AG09319 (cell line): ENCODE measurements at places on chromosomes 5 and 9.

DNA sequence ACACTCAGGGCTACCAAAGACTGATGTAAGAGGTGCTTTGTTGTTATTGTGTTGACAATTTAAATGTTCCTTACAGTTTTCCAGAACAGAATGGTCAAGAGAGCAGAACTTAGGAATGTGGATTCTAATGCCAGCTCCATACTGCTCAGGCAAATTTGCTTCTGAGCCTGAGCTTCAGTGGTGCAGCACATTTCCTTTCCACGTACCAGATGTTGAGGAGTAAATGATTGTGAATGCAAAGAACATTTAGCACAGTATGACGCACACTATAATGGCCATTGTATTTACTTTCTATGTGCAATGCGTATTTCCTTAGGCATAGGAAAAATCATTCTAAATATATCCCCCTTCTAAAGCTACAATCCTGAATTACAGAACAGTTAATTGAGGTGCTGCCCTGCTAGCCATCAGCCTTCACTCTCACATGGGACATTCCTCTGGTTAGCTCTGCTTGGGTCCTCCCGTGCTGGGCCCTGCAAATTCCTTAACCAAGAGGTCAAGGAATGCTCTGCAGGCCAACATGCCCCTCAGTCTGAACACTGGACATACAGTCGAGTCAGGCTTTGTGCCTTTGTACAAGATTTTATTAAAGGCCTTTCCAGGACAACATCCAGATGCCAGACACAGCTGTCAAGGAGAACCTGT is 21.1 kb upstream of the TMEM174 start:
- no peak for DNase-seq

DNA sequence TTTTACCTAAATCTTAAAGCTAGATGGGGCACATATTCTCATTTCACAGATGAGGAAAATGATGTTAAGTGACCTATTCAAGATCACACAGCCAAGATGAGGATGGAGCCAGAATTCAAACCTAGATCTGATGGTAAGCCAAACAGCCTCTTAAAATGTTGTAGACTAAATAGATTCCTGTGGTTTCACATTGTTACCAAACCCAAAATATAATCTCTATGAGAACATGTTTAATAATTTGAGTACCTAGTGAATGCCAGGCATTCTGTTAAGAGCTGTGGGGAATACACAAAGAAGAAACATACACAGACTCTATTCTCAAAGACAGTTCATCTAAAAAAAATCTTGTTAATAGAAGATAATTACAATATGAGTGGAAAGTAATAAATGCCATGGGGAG is 25.2 kb downstream of the HOMER1 start:
- DNase-seq: peak; percentile 10

- DNase-seq: no peak
These were observed 138.4 kb downstream of the MAPKAP1 start for GRCh38 chr9:125568621-125569020.

- no peak for DNase-seq
These were observed 517.8 kb downstream of the CCDC171 start for GRCh38 chr9:16070455-16071145.

- DNase-seq: peak; percentile 29
These were observed 25.8 kb downstream of the FPGS start for GRCh38 chr9:127828262-127829031.

- DNase-seq: no peak
These were observed 20.7 kb downstream of the SPRY4 start for GRCh38 chr5:142304013-142304701.

- DNase-seq: no peak
These were observed 61.3 kb downstream of the TTLL11 start for GRCh38 chr9:122031776-122032175.

DNA sequence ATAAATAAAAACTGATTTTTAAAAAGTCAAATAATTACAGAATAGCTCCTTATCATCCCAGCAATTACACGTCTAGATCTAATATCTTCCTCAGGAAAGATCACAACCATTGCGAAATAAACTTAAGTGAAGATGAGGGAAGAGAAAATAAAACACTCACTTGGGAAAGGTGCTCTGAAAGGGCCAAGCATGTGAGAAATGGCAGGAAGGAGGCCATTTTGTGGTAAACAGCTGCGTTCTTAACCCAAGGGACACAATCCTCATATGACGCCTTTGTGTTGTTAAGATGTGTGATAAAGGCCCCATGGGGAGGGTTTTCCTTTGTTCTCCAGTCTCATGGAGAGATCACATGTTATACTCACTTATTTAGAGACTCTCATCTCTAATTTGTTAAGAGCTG is 32.5 kb downstream of the JAKMIP2 start:
- no peak for DNase-seq

DNA sequence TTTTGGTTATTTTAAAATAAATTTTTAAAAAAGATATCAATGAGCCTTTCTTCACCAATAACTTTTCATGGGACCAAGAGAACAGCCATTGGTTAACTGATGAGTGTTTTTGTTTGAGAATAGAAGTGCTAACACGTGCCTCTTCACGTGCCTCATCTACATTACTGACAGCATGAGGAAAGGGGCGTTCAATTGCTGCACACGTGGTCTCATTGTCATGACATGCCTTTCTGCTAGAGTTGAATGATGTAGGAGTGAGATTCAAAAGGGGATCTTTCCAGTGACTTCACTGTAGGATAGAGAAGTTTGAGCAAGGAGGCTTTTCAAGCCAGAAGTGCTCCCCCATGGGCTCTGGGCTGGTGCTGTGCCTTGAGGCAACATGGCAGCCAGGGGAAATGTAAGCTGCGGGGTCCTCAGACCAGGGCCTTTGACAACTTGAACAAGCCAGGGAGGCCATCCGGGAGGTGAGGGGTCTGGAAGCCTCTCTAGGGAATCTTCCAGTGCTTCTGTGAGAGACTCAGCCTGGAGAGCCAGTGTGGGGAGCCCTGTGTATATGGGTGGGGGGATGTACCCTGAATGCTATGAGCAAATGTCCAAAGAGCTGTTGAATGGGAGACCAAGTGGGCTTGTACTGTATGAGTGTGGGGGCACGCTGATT is 51.2 kb upstream of the FSTL4 start:
- no peak for DNase-seq
